A549 treated with GW870086 at 1 μM for 4 hours (cell line): ENCODE measurements at places on chromosomes 5 and 9. TPM values are rescaled to one million over a fixed set of nuclear protein-coding genes. Genes with fewer than 3 reads are reported as not detected.

The IRX4 gene
- 0.25 to 0.53 TPM (median 0.45 TPM) in 5 replicates for total RNA-seq

The WDR36 gene
- 11.3 to 18.0 TPM (median 15.9 TPM) in 5 replicates for total RNA-seq

The PCDHA7 gene
- 0.08 to 0.13 TPM (median 0.10 TPM) in 5 replicates for total RNA-seq

The HOMER1 gene
- 2.1 to 5.7 TPM (median 5.0 TPM) in 5 replicates for total RNA-seq

The MELK gene
- total RNA-seq, result 62.8 to 78.4 TPM (median 68.5 TPM) in 5 replicates

The SPATA31C1 gene
- not detected in 5 replicates for total RNA-seq

The ISL1 gene
- 0.14 TPM in 1 of 5 replicates, not detected in the others for total RNA-seq
